SJSA1 (cell line): ENCODE measurements at places on chromosomes 2 and 18. TPM values are rescaled to one million over a fixed set of nuclear protein-coding genes. Genes with fewer than 3 reads are reported as not detected.

GRCh38 chr2:131005216-131005935 lies 87.9 kb downstream of the FAM168B start:
- no peak overlapping the region for H3K4me3 ChIP-seq
- no peak for DNase-seq
- no peaks in the 10 kb centered on the region for H3K4me1 ChIP-seq
- no peaks in the 10 kb centered on the region for H3K36me3 ChIP-seq

DNA sequence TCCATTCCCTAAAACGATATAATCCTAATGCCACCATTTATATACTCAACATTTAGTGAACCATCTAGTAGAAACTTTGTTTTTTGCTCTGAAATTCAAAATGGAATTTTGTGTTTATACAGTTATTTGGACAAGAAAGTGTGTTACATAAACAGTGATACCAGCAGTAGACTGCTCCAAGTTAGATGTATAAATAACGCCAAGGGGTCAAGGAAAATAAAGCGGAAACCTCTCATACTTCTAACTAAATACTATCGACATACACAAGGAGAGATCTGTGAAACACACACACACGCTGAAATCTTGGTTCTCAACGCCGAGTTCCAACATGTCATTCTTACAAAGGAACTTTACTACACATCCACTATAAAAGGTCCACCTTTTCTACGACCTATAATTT lies 1.2 kb downstream of the TXNL1 start:
- peak overlapping the region; percentile 79 for H3K4me3 ChIP-seq
- peak overlapping the region; percentile 90; the same call in 1 of the 2 replicates for H3K27ac ChIP-seq
- no peaks in the 10 kb centered on the region for H3K27me3 ChIP-seq
- H3K4me1 ChIP-seq, result peaks cover 27% of the 10 kb centered on the region
- DNase-seq, result no peak
- peaks cover 44% of the 10 kb centered on the region for H3K36me3 ChIP-seq

- H3K27ac ChIP-seq, result no peak overlapping the region
- DNase-seq, result no peak
- H3K4me1 ChIP-seq, result no peaks in the 10 kb centered on the region
- H3K27me3 ChIP-seq, result 0 out of 2 replicates have a peak, but pooled peaks cover 4% of the 10 kb centered on the region
- H3K4me3 ChIP-seq, result no peak overlapping the region
These were observed 112.1 kb upstream of the POU3F3 start for GRCh38 chr2:104741860-104742259.

DNA sequence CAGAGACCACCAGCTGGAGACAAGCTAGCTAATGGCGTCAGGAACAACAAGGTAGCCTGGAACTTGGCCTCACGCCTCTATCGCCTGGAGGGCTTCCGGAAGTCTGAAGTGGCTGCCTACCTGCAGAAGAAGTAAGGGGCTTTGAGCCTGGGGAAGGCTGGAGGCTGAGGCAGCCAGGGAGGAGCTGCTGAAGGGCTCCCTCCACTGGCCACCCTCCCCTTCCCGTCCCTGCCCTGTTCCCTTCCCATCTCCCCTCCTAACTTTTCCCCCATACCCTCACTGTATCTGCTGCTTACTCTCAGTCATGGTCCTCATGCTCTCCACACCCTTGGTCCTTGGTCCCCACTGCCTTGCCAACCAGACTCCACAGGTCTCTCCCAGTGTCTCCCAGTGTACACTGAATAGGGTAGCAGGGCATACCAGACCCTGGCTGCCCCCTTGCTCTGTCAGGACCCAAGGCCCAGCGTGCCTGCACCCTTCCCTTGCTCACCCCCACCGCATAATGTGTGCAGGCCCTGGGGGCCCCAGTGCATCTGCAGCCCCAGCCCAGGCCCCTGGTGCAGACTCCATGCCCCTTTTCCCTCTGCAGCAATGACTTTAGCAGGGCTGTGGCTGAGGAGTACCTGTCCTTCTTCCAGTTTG lies 18.8 kb downstream of the PSD4 start:
- DNase-seq, result no peak
- H3K27me3 ChIP-seq, result peaks cover 3% of the 10 kb centered on the region; the same call in 1 of the 2 replicates
- H3K4me3 ChIP-seq, result no peak overlapping the region
- H3K27ac ChIP-seq, result no peak overlapping the region
- H3K36me3 ChIP-seq, result no peaks in the 10 kb centered on the region

DNA sequence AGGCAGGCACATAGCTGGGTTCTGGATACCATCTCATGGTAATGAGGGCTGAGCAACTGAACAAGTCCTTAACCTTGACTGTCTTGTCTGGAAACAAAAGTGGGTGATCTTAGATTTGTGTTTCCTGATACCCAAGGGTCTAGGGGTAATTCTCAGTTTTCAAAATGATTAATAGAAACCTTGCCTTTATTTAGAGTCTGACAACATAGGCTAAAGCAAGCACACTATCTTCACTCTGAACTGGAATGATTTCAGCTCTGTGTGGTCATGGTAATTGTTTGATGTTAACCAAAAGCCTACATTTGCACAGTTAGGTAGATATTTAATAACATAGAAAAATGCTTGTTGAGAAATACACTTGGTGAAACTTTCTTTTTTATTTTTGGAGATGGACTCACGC lies 6.8 kb upstream of the LAMA3 start:
- no peaks in the 10 kb centered on the region for H3K36me3 ChIP-seq
- H3K27ac ChIP-seq, result no peak overlapping the region
- no peak overlapping the region for H3K4me3 ChIP-seq
- H3K4me1 ChIP-seq, result no peaks in the 10 kb centered on the region
- DNase-seq, result no peak

- peak; percentile 97 for DNase-seq
- H3K27me3 ChIP-seq, result no peaks in the 10 kb centered on the region
- no peaks in the 10 kb centered on the region for H3K36me3 ChIP-seq
These were observed 50.2 kb downstream of the TEX44 start for GRCh38 chr2:231642631-231643494.

DNA sequence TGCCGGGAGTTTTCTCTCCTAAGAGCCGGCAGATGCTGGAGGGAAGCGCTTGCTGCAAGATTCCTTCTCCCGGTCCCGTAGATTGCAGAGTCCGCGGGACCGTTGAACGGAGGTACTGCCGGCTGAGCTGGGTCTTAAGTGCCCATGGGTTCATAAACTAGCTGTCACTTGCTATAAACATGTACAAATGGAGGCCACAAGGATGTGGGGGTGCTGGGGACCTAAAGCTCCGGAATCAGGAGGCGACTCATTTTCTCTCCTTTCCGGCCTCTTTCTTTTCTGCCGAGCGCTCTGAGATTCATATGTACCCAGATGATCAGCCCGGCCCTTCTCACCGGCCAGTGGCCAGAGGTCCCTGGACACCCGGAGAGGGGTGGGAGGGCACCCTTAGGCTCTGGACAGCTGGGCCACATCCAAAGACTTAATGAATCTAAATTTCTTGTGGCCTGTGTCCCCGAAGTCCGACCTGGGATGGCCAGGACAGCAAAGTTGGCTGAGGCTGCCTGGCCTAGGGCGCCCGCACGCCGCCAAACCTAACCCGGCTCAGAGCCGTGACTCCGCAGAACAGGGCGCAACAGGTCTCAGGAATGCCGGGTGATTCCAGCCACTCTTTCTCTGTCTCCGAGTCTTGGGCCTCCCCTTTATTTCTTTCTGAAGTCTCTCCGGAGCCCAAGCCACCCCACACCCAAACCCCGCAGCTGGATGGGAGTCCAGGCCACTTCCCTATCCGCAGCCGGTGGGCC lies 2.4 kb upstream of the PAX3 start:
- peaks cover 9% of the 10 kb centered on the region for H3K4me1 ChIP-seq
- DNase-seq, result no peak
- no peak overlapping the region for H3K27ac ChIP-seq

DNA sequence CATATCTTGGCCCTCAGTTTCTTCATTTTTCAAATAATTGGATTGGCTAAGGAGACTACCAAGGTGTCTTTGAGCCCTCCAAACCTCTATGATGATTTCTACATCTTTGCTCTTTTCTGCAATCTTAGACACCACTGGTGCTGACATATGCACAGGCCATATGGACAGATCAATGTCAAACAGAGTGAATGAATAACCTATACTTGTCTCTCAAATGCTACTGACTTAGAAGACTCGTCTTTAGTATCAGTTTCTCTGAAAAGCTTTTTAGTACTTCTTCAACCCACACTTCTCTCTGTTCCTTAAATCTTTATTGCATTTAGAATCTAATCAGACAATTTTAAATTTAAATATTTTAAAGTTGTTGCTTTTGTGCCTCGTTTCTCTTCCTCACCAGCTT lies 258.2 kb downstream of the LTBP1 start:
- H3K4me3 ChIP-seq, result no peak overlapping the region
- DNase-seq, result no peak
- H3K27me3 ChIP-seq, result no peaks in the 10 kb centered on the region
- no peaks in the 10 kb centered on the region for H3K36me3 ChIP-seq
- peaks cover 2% of the 10 kb centered on the region for H3K4me1 ChIP-seq
- H3K27ac ChIP-seq, result no peak overlapping the region

The HOXD3 gene
- 0.66 and 1.1 TPM in 2 replicates for total RNA-seq
